CD4-positive, alpha-beta T cell treated with Interleukin-2 at 100 ng/mL for 4 hours (primary cell): ENCODE measurements at places on chromosomes 3 and 15.

DNA sequence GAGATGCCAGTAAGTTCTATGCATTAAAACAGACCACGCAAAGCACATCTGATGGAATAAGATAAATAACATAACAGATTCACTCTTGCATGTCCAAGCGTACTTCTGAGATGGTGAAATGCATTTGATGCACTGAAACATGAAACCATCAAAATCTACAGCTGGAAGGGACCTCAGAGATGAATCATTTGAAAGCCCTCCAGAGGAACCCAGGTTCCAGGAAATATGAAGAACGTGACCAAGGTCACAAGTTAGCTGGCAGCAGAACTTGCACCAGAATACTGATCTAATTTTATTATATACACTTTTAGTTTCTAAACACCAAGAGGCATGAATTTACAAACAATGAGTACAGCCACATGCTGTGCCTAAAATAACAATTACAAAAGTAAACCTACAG lies 957.1 kb downstream of the FHIT start:
- DNase-seq, result no peak

GRCh38 chr3:95036526-95037021 lies 973.7 kb downstream of the NSUN3 start:
- no peak for DNase-seq

DNA sequence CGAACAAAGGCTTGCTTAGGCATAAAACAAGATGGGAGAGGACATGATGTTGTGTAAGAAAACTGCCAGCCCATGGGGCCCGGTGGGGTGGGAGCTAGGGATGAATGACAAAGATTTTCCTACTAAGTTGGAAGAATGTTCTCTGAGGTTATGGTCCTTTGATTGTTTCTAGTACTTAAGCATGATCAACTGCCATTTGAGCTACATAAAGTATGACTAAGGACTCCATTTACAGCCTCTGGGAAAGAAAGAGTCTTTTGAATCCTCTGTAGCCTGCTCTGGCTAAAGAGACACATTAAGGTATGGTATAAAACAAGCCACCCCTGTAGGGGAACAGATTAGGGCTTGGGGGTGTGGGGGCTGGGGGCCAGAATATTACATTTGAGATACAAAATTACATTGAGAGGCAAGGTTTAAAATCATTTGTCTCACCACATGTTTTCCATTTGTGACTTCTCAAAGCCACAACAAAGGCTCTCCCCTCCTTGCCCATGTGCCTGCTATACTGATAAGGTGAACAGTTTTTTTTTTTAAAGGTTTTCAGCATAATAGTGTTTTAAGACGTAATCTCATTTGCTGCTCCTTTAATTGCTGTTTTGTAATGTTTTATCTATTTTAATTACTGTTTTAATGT lies 323.4 kb downstream of the CHST2 start:
- DNase-seq, result no peak

DNA sequence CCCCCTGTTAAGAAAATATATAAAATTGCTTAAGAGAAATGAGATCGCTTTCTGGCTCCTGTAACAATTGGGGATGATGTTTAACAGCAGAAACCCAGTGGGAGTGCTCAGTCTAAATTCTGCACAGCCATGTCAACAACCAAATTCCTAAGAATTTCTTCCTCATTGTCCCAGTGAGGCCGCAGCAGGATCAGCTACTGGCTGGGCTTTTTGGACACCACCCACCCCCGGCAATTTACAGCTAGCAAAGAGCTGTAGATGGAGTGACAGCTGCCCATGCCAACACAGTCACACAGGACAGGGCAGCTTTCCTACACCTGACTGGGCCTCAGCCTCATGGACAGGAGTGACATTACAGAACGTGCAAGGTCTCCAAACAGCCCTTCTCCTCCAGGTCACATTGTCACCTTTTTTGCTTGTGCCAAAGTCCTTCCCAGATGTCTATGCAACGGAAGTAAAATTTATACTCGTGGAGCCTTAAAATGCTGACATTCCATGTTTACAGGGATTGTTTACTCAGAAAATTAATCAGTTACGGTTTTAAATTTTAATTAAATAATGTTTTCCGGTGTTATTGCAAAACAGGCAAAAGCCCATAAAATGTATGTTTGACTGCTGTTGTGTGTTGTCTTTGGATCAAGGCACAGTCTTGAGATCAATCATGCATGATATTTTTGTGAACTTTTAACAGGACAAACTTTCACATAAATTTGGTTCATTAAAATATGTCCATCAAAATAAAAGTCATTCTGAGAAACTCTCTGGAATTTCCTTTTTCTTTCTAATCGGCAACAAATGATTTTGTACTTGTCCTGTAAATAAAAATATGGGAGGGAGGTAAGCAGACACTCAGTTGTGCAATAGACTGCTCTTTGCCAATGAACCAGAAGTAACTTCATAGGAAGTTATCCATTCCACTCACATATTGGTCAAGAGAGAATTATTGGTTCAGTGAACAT lies 943.2 kb downstream of the MCTP2 start:
- no peak for DNase-seq

- no peak for DNase-seq
These were observed 830.3 kb downstream of the ROBO1 start for GRCh38 chr3:78937475-78937874.

DNA sequence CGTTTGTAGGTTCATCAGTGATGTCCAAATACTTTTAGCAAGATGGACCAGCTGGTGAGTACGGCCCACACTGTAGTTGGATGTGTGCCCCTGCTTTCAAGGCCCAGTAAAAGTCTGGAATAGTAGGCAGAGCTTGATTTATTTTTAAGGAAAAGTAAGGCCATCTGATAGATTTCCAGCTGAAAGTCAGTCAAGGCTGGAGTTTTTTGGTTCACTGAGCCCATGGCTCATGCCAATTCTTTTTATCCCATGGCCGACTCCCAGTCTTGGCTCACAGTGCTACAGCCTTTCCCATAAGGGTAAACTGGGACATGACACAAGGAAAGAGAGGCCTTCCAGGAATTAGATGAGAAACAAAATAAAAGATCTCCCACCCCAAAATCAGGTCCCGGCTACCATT lies 13.5 kb downstream of the CCDC80 start:
- no peak for DNase-seq

DNA sequence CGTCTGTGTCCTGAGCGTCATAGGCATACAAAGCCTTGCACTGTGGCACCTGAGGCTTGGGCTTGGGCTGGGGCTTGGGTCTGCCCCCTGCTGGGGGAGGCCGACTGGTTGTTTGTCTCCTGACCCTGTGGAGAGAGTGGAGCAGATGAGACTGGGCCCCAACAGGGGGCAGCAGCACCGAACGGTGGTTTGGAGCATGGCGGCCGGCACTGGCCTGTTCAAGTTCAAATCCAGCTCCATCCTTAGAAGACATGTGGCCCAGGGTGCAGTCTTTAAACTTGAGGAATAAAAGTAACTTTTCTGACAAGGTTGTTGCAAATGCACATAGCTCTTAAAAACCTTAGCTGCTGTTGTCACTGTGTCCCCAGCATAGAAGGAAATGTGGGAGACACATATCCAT lies 33.3 kb downstream of the CCNB2 start:
- DNase-seq, result peak; percentile 58

DNA sequence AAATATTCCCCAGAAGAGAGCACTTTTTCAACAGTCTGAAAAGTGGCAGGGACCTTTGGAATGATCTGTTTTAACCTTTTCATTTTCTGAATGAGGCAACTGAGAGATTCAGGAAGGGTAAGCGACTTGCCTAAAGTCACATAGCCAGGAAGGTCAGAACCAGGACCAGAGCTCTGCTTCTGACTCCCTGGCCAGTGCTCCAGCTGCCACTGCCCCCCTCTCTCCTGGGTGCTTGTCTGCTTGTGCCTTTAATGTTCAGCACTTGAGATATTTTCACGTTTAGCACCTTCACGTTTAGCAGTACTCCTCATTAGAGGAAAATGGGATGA lies 68.3 kb downstream of the SMAD3 start:
- DNase-seq, result no peak

DNA sequence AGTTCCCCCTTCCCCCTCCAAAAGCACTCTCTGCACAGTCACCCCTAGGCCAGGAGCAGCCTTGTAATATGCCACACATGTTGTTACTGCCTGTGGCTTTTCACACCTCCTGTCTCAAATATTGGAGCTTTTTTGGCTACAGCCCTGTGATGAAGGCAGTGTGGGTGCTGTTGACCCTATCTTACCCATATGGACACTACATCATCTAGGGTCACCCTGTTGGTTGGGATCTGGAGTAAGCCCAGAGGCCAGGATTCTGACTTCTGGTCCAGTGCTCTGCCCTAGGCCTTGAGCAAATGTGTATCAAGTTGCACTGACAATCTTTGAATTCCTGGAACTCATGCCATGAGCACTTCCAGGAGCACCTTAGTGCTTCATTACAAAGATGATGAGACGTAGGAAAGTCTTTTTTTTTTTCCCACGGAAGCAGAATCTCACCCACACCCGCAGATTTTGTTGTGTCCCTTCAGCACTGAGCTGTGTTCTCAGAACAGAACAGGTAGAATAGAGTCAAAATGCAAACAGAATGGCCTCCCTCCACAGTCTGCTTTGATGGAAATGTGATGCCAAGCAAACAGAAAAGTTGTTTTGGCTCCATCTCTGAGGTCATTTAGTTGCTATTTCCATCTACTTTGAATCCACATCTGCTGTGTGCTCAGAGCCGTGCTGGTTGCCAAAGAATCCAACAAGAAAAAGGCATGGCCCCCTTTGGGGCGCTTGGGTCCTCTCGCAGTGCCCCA lies 49.6 kb downstream of the SMAD3 start:
- peak; percentile 65 for DNase-seq

DNA sequence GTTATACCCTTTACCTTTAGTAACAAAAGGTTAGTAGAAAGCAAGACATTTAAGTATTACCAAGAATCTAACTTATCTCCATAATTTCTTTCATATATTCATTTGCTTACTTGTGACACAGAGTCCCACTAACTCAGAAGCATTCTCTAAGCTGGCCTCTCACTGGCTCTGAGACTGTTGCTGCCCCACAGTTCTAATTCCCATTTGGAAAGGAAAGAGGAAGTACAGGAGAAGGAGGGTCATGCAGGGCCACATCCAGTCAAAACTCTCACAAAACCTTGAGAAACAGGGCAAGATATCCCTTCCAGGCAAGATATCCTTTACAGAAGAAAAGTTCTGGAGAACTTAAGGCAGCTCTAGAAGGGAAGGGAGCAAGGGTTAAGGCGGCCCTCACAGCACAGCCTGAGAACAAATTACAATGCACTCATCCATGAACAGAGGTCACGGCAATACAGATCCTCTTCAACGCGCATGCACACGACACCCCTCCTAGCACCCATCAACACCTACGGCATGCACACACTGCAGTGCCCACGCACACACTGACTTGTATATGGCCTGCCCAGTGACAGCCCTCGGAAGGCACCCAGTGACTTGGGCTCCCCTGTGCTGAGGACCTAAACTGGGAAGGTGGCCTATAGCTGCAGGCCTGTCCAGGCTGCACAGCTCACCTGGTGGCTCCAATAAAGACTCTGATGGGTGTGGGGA lies 13.0 kb upstream of the MYO5C start:
- DNase-seq, result no peak

- no peak for DNase-seq
These were observed 287.5 kb downstream of the ULK4 start for GRCh38 chr3:41674449-41674848.

GRCh38 chr3:135964160-135964955 lies 1.2 kb upstream of the PPP2R3A start:
- DNase-seq, result no peak

DNA sequence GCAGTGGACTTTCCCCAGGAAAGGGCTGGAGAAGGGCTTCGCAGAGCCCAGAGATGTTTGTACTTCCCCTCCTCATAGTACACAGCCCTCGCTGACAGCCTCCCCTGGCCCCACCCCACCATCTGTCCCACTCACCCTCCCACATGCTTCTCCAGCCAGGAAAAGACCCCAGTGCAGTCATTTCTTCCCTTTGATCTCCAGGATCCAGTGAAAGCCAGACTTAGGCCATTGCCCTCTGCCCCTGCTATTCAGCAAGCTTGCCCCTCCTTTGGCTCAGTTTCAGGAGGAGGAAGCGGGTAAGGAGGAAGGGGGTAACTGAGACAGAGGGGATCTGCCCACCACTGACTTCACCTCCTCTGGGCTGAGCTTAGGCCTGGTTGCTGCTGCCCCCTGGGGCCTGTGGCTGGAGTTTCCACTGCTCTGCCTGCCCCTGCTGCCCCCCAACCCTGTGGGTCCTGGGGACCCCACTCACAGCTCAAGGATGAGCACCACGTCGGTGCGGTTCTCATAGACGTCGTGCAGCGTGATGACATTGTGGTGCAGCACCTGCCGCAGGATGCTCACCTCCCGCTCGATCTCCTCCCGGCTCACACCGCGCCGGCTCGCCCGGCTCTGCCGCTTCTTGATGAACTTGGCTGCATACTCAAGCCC lies 63.1 kb downstream of the DAPK2 start:
- no peak for DNase-seq

GRCh38 chr15:82999905-83000671 lies 11.4 kb downstream of the C15orf40 start:
- peak; percentile 63 for DNase-seq

DNA sequence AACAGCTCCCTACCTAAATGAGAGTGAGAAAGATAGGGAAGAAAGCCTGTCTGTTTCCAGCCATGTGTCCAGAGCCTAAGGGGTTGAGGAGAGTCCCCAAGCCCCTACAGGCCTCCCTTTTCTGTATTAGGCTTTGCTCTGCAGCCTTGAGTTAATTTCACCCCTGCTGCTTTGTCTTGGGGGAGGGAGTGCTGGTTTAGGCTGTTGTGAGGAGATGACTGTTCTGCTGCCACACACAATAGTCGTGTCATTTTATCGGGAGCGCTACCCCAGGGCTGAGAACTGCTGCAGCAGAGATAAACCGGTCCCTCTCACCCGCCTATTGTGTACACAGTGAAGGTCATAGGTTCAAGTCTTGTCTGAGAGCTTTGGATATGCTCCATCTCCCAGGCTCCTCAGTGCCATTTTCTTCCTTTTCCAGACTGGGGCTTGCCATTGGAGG lies 1.4 kb downstream of the ZNF609 start:
- DNase-seq, result peak; percentile 25

DNA sequence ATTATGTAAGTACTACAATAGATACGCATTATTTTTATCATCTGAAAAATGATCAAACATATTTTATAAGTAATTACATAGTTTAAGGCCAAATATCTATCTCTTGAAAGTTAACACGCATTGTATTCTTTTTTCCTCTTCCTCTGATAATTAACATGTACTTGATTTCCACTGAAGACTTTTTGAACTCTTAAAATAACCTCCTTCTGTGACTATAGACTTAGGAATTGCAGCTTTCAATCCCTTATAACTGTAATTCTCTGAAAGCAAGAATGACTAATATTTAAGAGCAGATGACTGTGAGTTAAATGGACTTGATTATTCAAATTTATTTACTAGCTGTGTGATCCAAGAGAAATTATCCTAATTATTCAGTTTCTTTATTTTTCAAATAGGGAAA lies 730.6 kb upstream of the NECTIN3 start:
- no peak for DNase-seq
